ENCODE measurements at places on chromosomes 2 and 18.

DNA sequence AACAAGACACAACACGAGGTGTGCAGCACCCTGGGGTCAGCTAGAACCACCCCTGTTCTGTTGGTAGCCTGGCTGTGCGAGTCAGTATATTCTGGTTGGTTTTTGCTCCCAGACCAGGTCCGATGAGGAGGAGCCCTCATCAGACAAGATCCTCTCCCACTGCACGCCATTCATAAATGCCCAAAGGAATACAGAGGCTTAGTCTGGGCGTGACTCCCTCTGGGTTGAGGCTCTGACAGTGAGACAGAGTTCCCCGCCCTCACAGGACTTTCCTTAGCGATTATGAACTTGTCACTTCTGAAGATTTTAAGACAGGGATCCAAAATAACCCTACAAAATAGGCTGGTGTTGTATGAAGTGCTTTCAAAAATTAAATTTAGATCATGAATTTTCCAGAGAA, 85.5 kb upstream of the MC2R start:
- DNase-seq: no peak

DNA sequence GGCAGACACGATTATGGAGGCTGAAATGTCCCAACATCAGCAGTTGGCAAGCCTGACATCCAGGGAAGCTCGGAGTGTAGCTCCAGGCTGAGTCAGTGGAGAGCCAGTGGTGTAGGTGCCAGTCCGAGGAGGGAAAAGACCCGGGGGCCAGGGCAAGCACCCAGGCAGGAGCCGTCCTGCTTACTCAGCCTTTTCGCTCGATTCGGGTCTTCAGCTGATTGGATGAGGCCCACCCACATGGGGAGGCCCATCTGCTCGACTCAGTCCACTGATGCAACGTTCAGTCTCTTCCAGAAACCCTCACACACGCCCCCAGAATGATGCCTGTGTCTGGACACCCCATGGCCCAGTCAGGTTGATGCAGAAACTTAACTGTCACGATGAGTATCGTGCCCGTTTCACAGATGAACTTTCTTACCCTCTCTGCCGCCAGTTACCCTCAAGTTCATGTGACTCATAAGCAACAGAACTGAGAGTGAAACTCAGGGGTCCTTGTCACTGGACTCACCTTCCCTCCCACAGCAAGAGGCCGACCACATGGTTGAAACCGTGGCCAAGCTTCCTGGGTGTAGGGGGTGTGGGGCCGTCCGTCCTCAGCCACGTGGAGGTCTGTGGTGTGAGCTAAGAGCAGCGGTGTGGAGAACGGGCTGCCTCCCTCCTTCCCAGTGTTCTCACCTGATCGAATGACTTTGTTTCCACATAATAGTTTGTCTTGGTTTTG, 197.4 kb upstream of the HDAC4 start:
- no peak for DNase-seq

DNA sequence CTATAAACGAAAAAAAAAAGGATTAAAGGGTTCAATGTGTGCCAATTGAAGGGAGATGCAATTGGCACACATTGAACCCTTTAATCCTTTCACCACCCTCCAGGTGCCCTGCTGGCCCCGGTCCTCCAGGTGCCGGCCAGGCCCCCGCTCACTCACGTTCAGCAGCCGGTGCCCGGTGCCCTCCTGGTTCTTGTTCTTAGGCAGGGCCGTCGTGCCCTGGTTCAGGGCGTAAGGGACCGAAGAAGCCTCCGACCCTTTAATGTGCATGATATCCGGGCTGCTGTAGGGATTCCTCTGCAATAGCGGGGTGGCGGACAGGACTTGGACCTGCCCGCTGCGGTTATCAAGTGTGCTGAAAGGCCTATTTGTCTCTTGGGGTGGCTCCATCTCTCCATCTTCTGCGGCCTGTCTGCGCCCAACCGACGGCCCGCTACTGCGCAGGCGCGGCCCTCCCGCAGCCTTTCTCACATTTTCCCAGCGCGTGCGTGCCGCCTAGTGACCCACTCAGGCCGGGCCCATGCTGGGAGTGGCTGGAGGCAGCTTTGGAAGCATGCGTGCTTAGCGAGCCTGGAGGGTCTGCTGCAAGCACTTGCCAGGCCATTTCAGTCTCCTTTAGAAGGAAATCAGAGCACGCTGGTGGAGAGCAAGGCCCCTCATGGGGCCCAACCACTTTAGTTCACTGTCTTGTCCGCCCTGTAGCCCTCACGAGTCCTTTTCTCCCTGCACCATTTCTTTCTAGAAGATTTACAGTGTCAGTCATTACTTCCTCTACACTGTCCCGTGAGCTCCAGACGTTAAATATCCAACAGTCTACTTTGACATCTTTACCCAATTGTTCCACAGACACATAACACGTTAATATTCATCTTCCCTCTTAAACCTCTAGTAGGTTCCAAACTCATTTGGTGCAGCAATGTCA, 24.3 kb downstream of the TMEM237 start:
- no peak for DNase-seq

- peak; percentile 90 for DNase-seq
Observed at GRCh38 chr18:46097801-46098615, at the start of gene ATP5F1A. ATP5F1A (minus strand) TSS chr18:46098296; CDS start chr18:46098231, 65 bp downstream.

DNA sequence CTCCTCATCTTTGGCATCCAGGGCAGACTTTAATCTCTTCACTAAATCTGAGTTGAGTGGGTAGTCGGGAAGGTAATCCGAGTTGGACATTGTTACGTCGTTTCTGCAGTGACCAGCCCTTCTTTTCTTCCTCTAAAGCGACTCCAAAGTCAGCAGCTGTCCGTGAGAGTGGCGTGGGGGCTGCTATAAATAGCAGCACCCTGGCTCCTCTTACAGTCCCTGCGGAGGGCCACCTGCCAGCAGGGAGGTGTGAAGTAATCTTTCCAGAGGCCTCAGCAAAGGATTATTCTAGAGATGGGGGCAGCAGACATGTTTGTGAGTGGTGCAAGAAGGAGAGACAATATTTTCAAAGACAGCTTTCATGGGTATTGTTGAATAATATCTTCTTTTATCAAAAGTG, at the start of gene ASB18:
ASB18 (minus strand) TSS at position 151 of the 400 bp plus-strand sequence; CDS start at position 90, 61 bp downstream.
- no peak for DNase-seq

- DNase-seq: no peak
Observed at GRCh38 chr2:158773121-158773520, 22.0 kb upstream of the DAPL1 start.

- no peak for DNase-seq
Observed at GRCh38 chr2:15731889-15732271, 140.2 kb downstream of the DDX1 start.

DNA sequence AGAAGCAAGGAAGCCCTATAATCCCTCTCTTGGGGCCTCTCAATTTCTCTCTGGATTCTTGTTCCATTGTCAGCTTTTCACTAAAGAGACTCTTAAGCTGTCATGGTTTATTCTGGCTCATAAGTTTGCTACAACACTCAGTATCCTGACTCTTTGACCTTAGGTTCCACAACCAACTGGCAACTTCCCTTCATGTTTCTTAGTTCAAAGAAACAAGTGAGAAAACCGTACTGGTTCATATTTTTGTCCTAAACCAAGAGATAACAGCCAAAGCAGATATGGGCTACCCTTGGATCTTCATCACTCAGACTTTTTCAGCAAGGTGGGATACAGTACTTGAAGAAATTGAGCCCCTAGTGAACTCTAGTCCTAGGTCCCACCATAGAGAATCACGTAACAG, 109.9 kb upstream of the CRIM1 start:
- DNase-seq: no peak

DNA sequence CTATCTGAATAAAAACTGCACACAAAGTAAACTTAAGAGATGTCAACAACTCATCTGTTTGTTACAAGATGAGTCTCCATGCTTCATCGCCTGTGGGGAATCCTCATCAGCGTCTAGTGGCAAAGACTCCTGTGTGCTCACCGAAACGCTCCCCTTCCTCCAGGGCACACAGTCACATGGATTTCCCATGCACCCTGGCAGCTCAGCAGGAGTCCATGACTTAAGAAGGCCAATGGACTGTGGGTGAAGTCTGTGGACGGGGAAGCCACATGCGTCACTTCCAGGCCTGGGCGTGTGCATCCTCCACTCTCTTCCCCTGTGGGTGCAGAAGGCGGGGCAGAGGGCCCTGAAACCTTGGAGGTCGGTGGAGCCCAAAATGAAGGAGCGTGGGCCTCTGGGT, 41.1 kb downstream of the ID2 start:
- no peak for DNase-seq

- DNase-seq: no peak
Observed at GRCh38 chr2:77999376-77999775, 477.2 kb upstream of the LRRTM4 start.

DNA sequence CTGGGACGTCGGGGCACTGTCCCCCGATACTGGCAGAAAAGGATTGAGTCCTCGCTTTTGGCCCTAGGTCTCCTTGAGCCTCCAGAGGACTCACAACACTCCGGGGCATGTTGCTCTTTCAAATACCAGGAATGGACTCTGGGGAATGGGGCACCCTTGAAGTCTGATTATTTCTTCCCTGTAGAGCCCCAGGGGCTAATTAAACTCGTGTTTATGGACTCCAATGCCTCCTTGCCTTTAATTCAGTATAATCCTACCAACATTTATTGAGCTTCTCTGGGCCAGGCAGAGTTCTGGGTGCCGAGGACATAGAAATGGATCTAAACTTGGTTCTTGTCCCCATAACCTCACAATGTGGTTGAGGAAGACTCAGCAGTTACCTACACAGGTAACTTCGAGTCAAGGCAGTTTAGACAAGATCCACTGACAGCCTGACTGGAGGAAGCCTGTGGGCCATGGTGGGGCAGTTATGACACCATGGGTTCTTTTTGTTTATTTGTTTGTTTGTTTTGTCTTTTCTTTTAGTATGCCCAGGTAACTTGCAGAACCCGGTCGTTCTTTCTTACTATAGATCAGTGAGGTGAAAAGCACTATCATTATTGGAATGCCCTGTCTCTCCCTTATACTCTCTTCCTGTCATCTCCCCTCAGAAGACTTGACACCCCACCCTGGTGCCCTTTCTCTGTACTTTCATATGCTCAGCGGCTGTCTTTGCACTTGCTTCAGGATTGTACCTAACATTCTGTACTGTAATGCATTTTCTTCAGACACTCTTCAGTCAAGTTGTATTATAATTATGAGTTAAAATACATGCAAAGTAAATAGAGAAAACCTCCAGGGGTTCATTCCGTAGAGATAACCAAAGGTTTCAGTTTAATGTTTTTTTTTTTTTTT, 3.2 kb downstream of the CFLAR start:
- DNase-seq: peak; percentile 66

DNA sequence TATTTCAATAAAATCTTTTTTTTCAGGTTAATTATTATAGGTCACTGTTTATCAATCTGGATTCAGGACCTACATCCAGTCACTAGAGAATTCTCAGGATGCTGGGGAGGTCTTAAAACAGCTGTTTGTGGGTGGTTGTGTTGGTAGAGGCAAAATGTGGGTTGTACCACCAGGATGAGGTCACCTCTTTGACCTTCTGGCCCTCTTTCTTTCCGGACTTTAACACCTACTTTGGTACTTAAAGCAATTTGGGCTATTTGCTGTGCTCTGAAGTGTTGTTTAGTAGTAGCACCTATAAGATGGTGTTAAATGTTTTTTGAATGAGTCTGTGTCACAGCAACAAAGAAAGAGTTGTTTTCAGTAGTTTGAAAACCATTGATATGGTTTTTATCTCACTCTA, 14.6 kb downstream of the EML4 start:
- DNase-seq: no peak
